Occipital lobe (tissue), 3 donors: ENCODE measurements at places on chromosomes 3 and 15. TPM values are rescaled to one million over a fixed set of nuclear protein-coding genes. Genes with fewer than 3 reads are reported as not detected.
A peak's percentile ranks its signal among the peaks of the same experiment; 100 is the strongest.

- DNase-seq: no peak
Observed at GRCh38 chr3:187104342-187104741, 35.0 kb downstream of the RPL39L start.

DNA sequence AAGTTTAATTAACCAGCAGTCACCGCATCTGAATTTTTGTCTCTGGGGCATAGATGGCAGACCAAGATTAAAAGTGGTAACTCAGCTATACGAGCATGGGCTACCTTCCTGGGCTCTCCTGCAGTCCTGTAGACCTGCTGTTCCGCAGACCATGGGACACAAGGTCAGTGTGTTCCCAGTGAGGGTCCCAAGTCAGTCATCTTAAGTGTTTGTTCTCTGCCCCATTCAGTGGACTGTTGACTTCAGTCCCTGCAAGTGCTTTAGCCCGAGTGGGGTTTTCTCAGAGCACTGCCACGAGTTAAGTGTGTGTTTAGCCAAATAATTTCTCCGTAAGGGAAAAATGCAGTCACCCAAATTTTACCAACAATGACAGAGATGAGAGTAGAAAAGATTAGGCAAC lies 4.9 kb upstream of the EXOG start:
- DNase-seq: no peak

DNA sequence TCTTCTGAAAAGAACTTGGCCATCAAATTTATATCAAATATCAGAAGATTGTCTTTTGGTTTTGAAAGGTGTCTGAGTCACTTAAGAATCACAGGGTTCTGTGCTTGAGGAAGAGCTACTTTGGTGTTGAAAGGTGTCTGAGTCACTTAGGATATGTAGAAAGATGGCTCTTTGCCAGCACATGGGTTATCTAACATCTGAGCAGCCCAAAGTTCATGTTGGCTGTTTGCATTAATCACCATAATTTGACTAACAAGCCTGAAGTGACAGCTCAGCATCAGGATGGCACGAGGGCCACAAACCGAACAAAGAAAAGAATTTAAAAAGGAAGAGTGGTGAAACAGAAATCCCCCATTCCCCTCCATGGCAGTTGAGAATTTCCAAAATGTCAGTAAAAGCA lies 190.5 kb upstream of the CMC1 start:
- DNase-seq: no peak

Gene UBAP1L
- total RNA-seq: 2.7 TPM

DNA sequence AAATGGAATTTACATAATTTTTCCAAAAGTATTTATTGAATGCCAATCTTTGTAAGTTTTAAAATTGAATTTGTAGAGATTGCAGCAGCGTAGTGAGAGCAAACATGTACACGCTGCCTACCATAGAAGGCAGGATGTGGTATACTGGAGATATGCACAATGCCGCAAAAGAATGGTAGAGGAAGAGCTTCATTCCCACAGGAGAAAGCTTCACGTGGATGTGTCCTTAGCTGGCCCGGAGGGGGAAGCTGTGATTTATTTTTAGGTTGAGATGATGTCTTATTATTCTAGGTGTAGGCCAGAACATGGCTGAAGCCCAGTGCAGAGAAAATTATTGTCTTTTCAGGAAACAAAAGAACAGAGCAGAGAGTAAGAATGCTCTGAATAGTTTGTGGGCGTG lies 743.3 kb upstream of the BCHE start:
- no peak for DNase-seq

DNA sequence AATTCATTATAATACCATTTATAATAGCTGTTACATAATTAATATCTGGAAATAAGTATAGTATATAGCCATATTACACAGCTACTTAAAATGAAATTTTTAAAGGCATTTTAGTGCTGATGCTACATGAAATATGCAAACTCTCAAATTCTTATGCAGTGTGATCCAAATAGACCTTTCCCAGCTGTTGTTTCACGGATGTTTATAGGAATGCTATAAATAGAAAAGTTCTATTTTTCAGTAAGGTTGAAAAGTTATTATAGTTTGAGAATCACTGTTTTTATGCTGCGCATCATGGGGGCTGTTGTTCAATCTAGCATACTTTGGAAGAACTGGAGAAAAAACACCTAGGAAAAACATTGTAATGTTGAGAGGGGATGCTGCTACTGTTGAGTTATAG lies 147.7 kb upstream of the TRIM42 start:
- DNase-seq: no peak

- no peak for DNase-seq
Observed at GRCh38 chr3:196423044-196423781, 9.0 kb downstream of the UBXN7 start.

DNA sequence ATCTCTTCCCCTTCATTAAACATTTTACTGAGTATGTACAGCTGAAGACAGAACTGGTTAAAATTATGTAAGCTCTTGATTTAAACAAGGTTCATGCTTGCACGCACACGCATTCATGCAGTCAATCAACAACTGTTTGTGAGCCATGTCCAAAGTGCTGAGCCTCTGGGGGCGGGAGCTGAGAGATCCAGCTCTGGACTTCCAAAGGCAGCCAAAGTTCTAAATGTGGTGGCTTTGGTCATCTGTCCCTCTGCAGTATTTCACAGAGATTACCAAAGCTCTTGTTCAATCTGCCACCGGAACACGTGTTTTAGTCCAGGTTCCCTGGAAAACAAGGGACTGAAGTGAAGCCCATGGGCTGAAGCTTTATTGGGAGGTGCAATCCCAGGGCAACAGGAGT lies 52.4 kb upstream of the SNRPA1 start:
- DNase-seq: no peak

DNA sequence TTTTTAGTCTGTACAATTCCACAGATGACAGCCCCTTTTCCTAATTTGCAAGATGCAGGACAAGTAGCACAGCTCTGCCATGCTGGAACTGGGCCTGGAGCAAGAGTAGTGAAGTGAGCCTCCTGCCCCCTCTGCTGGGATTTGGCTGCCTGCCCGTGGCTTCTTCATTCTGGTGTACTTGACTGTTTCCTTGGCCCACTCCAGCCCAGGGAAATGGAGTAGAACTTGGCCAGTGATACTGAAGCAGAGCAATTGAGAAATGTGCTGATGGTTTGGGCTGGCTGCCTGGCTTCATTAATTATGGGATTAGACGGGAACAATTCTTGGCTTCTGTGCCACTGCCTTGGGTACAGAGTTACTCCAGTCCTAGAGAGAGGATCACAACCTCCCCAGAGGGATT lies 2.8 kb downstream of the GPD1L start:
- DNase-seq: peak; percentile 44

DNA sequence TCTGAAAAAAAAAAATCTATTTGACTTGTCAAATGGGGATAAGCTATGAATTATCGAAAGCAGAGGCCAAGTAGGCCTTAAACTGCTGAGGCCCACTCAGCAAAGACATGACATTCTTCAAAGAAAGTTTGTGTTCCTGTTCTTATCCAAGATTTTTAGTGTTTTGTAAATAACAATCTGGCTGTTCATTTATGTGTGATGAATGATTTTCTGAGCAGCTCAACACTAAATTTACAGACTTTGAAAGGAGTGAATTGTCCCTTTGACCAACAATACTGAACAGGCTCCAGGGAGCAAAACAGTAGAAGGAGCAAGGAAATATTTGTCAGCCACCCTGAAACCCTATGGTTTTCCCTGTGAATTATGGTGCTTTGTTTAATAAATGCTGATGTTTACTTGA lies 512.6 kb upstream of the NAALADL2 start:
- DNase-seq: no peak

GRCh38 chr3:77726517-77726916 lies 686.6 kb downstream of the ROBO2 start:
- no peak for DNase-seq

DNA sequence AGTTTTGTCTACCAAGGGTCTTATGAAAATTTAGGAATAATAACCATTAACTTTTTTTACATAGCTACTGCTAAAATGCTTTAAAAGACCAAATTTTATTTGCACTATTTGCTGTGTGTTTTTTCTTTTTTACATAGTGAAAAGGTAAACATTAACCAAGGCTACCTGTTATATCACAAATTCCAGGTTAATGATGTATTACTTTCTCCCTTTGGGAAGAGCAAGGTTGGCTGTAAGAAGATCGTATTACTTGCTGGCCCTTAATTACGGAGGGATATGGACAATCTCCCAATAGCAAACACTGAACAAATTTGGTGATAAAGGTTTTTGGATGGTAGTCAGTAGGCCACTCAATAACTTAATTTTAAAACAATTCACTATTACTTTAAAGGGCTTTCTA lies 22.4 kb downstream of the LRRC58 start:
- no peak for DNase-seq
